ENCODE measurements at places on chromosomes 1 and 21.
A peak's percentile ranks its signal among the peaks of the same experiment; 100 is the strongest.

DNA sequence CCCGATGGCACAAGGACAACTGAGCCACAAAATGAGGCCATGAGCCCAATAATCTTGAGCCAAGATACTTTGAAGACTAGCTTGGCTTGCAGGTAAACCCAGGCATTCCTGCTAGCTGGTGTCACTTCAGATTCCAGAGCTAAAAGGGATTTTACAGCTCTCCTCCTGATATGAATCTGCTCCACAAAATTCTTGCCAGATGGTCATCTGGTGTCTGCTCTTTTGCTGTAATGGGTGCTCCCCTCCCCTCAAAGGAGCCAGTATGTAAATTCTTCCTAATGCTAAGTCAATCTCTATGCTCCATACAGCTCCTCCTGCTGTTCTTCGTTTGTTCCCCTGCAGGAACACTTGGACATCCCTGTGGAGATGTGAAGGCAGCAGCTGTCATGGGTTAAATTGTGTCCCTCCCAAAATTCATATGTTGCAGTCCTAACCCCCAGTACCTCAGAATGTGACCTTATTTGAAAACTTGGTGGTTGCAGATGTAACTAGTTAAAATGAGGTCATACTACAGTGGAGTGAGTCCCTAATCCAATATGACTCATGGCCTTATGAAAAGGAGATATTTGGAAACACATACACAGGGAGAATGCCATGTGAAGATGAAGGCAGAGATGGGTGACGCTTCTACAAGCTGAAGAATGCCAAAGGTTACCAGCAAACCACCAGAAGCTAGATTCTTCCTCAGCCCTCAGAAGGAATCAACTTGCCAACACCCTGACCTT is 180.6 kb upstream of the PALMD start:
- no peak for ATAC-seq

DNA sequence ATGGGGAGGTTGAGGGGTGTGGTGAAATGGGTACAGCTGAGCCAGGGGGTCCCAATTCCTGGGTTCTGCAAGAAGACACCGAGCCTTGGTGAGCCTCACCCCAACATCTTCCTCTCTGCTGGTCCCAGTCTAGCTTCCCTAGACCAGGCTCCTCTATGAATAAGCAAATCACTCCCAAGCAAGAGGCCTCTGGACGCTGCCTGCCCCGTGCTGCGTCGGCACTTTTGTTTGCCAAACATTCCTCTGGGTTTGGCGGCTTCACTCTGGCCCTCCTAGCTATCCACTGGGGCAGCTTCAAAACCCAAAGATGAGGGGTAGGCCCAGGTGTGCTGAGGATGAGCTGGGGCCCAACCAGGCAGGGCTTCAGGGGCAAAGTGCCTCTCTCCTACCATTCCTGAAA is 137.1 kb upstream of the CD34 start:
- peak; percentile 69 for ATAC-seq

DNA sequence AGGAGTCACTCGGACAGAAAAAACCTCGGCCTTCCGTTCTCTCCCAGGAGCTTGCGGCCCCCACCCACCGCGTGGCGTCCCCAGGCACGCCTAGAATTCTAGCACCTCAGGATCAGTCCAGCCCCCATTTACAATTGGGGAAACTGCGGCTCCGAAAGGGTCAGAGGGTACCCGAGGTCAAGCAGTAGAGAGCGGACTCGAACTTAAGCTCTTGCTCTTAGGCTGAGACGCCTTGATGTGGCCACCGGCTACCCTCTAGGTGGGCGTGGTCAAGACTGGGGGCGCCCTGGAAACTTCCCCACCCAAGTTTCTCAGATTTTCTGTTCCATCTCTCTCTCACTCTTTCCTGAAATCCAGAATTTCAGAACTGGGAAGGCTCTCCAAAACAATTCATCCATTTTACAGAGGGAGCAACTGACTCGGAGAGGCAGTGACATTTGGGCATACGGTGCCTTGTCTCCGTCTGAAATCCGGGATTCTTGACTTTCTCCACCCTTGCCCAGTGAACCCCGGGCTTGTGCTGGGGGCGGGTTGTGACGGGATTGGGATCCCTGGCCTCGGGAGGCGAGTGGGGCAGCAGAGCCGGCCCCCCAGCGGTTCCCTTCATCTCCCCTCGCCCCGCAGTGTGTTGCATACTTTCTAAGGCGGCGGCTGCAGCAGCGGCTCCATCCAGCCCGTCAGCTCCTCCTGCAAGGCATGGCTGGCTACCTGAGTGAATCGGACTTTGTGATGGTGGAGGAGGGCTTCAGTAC is 777 bp downstream of the AZIN2 start:
- ATAC-seq = peak; percentile 6

- no peak for ATAC-seq
Measured at GRCh38 chr1:214317734-214318133, 36.8 kb downstream of the SMYD2 start.

DNA sequence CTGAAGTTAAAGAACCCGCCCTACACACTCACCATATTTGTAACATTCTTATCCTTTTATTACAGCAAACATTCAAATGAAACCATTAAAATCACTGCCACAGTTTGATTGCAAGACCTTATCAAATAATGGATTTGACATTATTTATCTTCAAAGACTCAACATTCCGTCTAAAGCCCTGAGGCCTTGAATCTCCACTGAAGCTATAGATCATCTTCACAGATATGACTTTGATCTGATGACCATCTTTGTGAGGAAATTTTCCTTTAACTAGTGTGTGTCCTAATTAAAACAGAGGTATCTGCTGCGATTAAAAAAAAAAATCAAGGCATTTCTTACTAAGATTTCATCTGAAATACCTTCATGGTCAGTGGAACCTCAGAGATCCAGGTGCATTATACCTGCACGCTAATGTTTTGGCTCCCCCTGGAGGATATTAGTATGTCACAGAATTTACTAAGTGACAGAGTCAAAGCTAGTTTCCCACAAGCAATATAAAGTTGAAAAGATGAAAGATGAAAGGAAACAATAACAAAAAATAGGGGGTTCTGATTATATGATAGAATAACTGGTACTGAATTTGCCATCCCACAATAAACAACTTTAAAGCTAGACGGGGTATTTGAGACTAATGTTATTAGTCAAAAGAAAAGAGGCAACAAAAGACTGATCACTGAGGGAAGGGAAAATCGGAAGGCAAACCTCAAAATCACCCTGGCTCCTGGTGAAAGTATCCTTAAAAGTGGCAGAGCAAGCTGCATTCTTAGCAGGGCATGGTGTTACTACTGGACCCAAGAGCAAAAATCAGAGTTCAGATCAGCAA is 923.4 kb downstream of the NCAM2 start:
- ATAC-seq = no peak

DNA sequence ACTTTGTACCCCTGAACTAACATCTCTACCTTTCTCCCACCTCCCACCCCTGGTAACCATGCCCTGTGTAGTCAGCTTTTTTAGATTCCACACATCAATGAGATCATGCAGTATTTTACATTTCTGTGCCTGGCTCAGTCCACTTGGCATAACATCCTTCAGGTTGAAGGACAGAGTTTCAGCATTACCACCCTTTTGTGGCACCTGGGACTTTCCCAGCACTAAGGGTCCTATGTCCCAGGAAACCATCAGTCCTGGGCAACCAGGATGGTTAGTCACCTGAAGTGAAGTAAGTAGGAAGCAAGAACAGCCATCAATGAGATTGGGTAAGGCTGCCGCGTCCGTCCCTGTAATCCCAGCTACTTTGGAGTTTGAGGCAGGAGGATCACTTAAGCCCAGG is 370.6 kb downstream of the SIPA1L2 start:
- ATAC-seq = no peak

- ATAC-seq = no peak
Measured at GRCh38 chr1:7760245-7760644, 10.9 kb upstream of the VAMP3 start.

GRCh38 chr1:203661572-203661971 is 34.9 kb downstream of the ATP2B4 start:
- peak; percentile 19 for ATAC-seq

- no peak for ATAC-seq
Measured at GRCh38 chr1:199272628-199273086, 633.8 kb downstream of the PTPRC start.

- peak; percentile 30 for ATAC-seq
Measured at GRCh38 chr1:239739375-239739774, 352.3 kb upstream of the FMN2 start.

GRCh38 chr1:234875328-234875952 is 253.2 kb downstream of the TOMM20 start:
- no peak for ATAC-seq

- no peak for ATAC-seq
Measured at GRCh38 chr1:98903261-98903660, 101.4 kb downstream of the PLPPR5 start.

- ATAC-seq = no peak
Measured at GRCh38 chr21:38861989-38862683, 56.4 kb downstream of the ETS2 start.

GRCh38 chr1:76137746-76138145 is 63.2 kb downstream of the ST6GALNAC3 start:
- no peak for ATAC-seq

DNA sequence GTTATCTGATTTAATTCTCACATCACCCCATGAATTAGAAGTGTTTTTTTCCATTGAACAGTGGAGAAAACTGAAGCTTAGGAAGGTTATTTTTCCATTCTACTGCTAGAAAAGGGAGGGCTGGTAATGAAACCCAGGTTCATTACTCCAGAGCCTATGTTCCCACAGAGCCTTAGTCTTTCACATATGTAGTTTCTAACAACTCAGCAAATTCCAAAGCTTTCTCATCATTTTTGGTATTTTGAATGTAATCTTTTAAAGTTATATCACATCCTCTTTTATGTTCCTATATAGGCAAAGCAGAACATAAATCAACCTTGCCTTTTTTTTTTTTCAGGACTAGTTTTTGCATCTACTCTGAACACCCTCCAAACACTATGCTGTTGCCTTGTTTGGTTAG is 131.9 kb upstream of the BEND5 start:
- ATAC-seq = no peak

DNA sequence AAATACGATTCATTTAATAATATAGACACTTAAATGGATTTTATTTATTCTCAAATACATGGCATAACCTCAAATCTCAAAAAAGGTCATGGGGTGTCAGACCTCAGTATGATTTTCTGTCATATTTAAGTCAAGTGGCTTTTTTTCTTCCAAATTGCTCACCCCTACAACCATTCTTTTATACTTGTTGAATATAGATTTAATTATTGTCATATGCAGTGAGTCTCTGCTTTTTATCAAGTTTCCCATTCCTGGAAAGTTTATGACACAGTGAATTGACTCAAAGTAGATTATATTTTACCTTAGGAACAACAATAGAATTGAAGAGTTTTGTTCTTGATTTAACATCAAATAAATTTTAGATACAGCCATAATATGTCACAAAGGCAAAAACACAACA is 59.5 kb upstream of the IRF2BP2 start:
- ATAC-seq = no peak

- no peak for ATAC-seq
Measured at GRCh38 chr1:62333441-62333840, 14.2 kb upstream of the KANK4 start.

DNA sequence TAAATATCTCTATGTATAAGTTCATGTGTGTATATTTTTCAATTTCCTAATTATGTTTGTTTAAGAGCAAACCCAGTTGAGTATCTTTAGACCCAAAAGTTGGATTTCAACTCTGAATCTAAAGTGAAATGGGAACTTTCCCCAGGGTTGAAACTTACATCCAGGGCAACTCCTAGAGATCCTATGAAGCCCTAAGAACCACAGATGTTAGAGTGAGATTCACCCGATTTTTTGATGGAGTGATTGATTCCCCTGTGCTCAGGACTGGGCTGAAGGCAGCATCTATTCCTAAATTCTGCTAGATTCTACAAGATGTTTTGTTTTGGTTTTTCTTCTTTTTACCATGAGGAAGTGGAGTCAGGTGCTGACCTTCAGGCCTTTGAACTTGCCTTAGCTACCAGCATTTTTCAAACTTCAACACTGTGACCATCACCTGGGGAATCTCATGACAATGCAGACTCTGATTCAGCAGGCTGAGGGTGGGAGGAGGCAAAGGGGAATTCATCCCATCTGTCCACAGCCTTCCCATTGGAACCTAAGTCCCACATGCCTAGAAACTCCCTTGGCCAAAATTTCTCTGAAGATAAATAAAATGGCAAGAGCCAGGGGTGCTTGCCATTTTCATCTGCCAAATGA is 145.5 kb downstream of the ETS2 start:
- no peak for ATAC-seq

DNA sequence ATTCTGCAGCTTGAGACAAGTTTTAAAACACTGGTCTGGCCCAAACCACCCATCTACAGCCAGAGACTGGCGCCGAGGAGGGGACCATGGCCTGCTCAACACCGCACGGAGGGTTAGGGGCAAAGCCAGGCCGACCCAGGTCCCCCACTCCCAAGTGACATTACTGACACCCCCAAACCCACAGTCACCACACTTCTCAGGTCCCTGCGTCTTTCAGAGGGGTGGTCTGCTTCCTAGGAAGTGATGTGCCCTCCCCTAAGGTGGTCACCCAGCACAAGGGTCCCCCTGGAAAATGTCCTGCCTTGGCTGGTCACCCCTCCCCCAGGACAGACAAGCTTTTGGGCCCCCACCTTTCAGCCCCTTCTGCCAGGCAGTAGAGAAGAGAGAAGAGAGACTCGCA is 20.8 kb upstream of the EPHA2 start:
- ATAC-seq = no peak

DNA sequence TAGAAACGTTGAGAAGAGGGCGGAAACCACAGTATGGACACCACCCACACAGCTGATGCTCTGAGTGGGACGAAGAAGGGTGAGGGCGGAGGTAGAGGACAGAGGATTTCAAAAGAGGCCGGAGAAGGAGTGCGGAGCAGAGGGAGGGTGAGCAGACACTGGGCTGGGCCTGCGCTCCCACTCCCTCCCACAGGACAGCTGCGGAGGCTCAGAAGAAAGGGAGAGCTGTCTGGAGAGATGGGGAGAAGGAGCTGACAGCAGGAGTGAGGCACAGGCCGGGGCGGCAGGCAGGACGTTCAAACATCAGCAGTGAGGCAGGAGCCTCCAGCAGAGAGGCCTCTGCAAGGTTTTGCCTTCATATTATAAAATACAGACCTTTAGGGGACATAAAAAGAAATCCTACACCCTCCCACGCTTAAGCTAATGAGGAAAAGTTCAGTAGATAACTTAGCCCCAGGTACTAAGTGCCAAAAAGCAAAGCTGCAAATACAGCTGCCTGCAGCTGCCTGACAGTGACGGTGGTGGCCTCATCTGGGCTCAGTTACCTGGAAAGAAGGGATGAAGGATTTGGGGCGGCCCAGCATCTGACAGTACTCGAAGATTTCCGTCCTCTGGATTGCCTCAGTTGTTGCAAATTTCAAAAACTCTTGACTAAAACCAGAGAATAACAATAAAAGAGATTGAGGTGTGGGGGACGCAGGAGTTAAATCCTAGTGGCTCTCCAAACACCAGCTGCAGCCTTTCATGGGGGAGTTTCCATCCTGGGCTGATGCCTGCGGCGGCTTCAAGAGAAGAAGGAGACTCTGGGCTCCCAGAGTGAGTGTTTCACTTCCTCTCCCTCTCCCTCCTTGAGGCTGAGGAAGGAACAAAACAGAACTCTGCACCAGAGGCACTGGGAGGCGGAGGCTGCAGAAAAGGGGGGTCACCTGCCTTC is 25.6 kb downstream of the SEC16B start:
- ATAC-seq = peak; percentile 44

All from gastroesophageal sphincter (tissue), 4 donors.